ENCODE measurements at places on chromosomes 4 and X. TPM values are rescaled to one million over a fixed set of nuclear protein-coding genes. Genes with fewer than 3 reads are reported as not detected.

- H3K27me3 ChIP-seq, result peaks cover 28% of the 10 kb centered on the region
- no peak overlapping the region for H3K4me3 ChIP-seq
- no peak overlapping the region for H3K27ac ChIP-seq
- no peak for DNase-seq
- H3K36me3 ChIP-seq, result no peaks in the 10 kb centered on the region
- no peaks in the 10 kb centered on the region for H3K4me1 ChIP-seq
Observed at GRCh38 chrX:132848296-132848970, 110.0 kb downstream of the HS6ST2 start.

DNA sequence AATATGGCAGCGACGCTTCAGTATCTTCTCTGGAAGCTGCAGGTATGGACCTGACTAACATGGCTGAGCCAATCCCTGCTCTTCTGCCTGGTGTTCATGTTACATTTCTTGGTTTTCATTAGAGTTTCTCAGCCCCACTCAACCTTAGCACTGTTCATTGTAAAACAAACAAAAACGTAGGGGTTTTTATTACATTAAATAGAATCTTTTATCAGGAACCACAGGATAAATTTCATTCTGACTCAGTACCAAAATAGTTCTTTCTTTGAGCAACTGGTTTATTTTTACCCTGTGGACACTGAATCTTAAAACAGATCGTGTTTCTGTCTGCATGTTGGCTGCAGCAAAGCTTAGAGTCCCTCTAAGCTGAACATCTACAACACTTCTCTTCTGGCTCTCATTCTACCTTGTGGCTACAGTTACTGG, 27.1 kb downstream of the FHIP1A start:
- H3K36me3 ChIP-seq, result no peaks in the 10 kb centered on the region
- no peak overlapping the region for H3K27ac ChIP-seq
- no peak for DNase-seq
- peaks cover 17% of the 10 kb centered on the region for H3K27me3 ChIP-seq
- no peaks in the 10 kb centered on the region for H3K4me1 ChIP-seq
- H3K4me3 ChIP-seq, result no peak overlapping the region

GRCh38 chr4:112545346-112545745, 29.4 kb upstream of the NEUROG2 start:
- no peaks in the 10 kb centered on the region for H3K4me1 ChIP-seq
- H3K27ac ChIP-seq, result no peak overlapping the region
- no peak for DNase-seq
- H3K36me3 ChIP-seq, result peaks cover 4% of the 10 kb centered on the region
- H3K4me3 ChIP-seq, result no peak overlapping the region

Gene TNIP3
- total RNA-seq, result 0.74 TPM

DNA sequence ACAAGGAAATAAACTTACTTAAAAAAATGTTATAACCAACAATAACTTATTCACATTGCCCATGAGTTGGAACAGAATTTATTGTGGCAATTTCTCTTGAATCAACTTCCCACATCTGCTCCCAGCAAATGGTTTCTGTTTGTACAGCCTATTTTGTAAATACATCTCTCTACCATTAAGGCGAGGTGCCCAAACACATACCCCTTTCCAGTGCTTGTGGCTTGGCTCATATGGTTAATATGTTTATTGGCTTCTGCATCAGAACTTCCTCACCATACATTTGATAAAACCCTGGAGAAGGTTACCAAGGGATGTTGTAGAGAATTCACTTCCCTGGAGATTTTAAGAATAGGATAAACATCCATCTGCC, 207.1 kb downstream of the SOWAHB start:
- peaks cover 80% of the 10 kb centered on the region for H3K27me3 ChIP-seq
- no peak overlapping the region for H3K27ac ChIP-seq
- peaks cover 16% of the 10 kb centered on the region for H3K4me1 ChIP-seq

Gene SYTL5
- total RNA-seq, result not detected

DNA sequence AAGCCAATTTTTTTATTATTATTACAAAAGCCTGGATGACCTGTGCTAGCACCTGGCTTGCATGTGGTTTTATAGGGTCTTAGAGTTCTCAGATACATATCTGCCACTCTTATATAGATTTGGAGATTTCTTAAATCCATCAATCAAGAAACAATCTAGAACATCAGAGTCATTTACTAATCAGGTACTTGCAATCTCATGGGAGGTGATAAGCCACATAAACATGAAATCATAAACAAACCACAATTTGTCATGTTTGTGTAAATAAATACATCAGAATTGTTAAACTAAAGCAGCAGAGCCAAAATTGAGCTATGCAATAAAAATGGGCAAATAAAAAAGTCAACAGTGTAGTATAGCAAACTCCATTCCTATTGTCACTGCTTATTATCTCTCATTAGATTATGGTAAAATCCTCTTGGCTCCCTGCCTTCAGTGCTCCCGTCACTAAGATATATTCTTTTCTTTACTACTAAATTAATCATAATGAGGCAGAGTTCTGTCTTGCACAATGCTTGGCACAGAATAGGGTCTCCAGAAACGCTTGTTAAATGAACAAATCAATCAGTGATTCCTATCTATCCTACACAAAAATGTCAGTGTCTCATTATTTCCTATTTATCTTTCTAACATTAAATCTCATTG, 108.7 kb upstream of the TTC29 start:
- H3K27me3 ChIP-seq, result peaks cover 20% of the 10 kb centered on the region
- no peak overlapping the region for H3K27ac ChIP-seq
- H3K4me3 ChIP-seq, result no peak overlapping the region
- peaks cover 3% of the 10 kb centered on the region for H3K36me3 ChIP-seq
- peaks cover 11% of the 10 kb centered on the region for H3K4me1 ChIP-seq

DNA sequence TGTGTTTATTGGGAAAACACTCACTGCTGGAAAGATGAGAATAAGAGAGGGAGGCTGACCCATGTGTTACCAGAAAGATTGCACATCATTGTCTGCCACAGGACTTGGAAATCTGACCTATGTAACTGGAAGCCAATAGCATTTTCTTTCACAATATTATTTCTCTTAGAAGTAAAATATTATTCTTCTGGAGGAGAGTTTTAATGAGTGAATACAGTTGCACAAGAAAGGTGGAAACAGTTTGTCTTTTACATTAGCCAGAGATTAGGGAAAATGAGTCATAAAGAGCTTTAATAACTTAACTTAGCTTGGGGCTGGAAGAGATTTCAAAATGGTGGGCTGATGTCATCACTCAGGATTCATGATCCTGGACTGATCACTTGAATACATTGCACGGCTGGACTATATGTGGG, 31.5 kb upstream of the LNX1 start:
- H3K27ac ChIP-seq, result no peak overlapping the region
- DNase-seq, result no peak
- H3K4me1 ChIP-seq, result no peaks in the 10 kb centered on the region

- H3K4me3 ChIP-seq, result no peak overlapping the region
- no peak for DNase-seq
- no peak overlapping the region for H3K27ac ChIP-seq
- H3K4me1 ChIP-seq, result no peaks in the 10 kb centered on the region
Observed at GRCh38 chr4:132332932-132333723, 816.0 kb upstream of the PCDH10 start.
